Frontal cortex (tissue), 4 donors: ENCODE measurements at places on chromosomes 3 and 15.

GRCh38 chr3:150414959-150415358 lies 6.9 kb downstream of the TSC22D2 start:
- DNase-seq = no peak

DNA sequence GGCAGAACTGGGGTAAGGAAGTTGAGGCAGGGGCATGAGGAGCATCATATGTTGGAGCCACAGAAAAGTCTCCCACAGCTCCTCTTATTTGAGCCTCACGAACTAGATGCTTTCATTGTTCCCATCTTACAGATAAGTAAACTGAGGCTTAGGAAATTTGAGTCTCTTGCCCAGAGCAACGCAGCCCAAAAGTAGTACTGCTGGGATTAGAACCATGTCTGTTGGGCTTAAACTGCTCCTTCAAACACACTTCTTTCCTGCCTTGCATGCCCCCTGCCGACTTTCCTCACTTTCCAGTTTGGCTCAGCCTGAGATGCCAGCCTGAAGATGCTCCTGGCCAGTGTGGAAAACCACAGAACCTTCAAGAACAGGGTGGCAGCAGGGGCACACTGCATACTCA lies 43.1 kb upstream of the SLC6A6 start:
- no peak for DNase-seq

DNA sequence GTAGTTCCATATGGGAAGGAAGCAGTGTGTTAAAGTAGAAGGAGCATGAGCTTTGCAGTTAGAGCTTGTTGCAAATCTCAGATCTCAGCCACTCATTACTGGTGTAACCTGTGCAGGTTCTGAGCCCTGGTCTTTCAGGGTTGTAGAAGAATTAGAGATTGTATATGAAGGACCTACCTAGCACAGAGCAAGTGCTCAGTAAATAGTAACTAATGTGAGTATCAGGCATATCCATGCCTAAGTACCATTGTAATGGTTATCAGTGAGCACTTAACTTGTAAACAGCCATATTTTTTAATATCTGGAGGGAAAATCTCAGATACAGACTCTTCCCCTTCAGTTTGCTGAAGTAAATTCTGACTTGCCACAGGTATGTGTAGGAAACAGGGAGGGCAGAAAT lies 59.3 kb downstream of the MAP6D1 start:
- no peak for DNase-seq

- no peak for DNase-seq
These were observed 85.4 kb downstream of the XXYLT1 start for GRCh38 chr3:195185583-195185982.
